Muscle of arm (tissue), 14 donors: ENCODE measurements at places on chromosomes 1 and 21. TPM values are rescaled to one million over a fixed set of nuclear protein-coding genes. Genes with fewer than 3 reads are reported as not detected.

DNA sequence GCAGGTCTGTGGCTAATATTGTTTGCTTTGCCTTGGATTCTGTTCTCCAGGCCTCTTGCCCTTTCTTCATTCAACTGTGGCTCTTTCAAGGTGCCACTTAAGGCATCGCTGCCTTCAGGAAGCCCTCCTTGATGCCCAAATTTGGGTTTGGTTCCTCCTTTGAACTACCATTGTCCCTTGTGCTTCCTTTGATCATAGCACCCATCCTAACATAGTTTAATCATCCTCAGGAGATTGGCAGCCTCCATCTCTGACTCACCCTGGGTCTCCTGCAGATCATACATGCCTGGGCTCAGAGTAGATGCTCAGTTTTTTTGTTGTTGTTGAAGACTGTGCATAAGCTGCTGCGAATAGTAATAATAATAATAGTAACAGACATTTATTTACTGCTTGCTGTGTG, 54.4 kb upstream of the ACOT11 start:
- DNase-seq = no peak

GRCh38 chr1:153277852-153278251, 18.4 kb downstream of the LORICRIN start:
- no peak for DNase-seq

- no peak for DNase-seq
These were observed 15.1 kb downstream of the THEMIS2 start for GRCh38 chr1:27887215-27888021.

DNA sequence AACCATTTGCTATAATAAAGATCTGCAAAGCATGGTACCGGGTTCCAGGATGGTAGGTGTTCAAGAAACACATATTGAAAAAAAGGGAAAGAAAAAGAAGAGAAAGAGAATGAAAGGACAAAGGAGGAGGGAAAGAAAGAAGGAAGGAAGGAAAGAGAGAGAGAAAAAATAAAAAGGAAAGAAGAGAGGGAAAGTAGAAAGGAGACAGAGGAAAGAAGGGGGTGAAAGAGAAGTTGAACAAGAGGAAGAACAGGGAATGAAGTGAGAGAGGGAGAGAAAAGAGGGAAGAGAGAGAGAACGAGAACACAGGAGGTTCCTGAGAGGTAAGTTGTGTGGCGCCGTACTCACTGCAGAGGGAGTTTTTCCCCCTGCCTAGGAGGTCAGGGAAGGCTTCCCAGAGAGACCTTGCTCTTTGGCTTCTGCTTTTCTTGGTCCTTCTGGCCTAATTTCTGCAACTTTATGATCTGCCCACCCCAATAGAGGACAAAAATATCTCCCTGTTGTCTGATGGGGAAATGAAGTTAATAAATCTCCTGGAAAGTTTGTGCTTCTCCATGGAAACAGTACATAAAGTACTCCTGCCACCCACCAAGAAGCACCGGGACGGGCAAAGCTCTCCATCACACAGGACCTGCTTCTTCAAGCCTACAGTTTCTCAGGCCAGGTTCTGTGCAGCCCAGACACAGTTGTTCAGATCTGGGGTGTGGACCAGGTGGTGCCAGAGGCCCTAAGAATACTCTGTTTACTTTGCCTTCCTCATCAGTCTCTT, 124.8 kb downstream of the ROR1 start:
- DNase-seq = no peak

GRCh38 chr1:153790313-153790965, 15.2 kb downstream of the SLC27A3 start:
- DNase-seq = peak; percentile 89

GRCh38 chr1:244362476-244362875, 89.2 kb downstream of the ADSS2 start:
- DNase-seq = no peak

- peak; percentile 37 for DNase-seq
These were observed 151.1 kb upstream of the DPT start for GRCh38 chr1:168879896-168880734.

GRCh38 chr1:235069577-235070563, 58.8 kb downstream of the TOMM20 start:
- no peak for DNase-seq

- no peak for DNase-seq
These were observed 30.1 kb upstream of the TGFBR3 start for GRCh38 chr1:91916046-91916445.

DNA sequence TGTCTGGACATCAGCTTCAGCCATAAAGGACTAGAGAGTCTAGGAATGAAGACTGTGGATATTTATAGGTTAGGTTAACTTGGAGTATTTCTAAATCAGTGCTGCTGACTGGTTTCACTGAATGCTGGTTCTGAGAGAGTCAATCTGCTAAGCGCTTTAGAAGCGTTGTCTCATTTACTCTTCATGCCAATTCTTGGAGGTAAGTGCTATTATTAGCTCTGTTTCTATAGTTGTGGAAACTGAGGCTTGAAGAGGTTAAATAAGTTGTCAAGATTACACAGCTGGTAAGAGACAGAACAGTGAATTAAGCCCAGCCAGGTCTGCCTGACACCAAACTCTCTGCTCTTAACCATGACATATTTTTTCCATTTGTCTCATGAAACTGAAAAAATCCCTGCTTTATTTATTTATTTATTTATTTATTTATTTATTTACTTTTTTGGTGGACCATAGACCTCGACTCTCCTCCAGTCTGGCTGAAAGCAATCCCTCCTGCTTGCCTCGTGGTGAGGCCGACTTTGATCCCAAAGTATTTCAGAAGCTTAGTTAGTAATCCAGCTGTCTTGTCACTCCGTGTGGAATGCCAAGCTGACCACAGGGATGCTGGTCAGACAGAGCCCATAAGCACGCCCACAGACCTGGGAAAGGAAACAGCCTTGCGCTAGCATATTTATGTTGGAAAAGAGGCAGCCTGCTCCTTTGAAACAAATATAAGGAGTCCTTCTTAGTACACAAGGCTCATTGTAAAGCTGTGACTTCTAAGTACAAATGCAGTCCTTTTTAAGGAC, 16.9 kb downstream of the NTMT2 start:
- DNase-seq = peak; percentile 49

The TNFRSF25 gene
- 4.9 TPM for polyA plus RNA-seq

The MRPL37 gene
- 64.8 TPM for polyA plus RNA-seq

The NEXN gene
- 185 TPM for polyA plus RNA-seq

The CAPN2 gene
- 104 TPM for polyA plus RNA-seq

The KCNJ6 gene
- polyA plus RNA-seq = 1.1 TPM
